ENCODE measurements at places on chromosomes 4 and X.

DNA sequence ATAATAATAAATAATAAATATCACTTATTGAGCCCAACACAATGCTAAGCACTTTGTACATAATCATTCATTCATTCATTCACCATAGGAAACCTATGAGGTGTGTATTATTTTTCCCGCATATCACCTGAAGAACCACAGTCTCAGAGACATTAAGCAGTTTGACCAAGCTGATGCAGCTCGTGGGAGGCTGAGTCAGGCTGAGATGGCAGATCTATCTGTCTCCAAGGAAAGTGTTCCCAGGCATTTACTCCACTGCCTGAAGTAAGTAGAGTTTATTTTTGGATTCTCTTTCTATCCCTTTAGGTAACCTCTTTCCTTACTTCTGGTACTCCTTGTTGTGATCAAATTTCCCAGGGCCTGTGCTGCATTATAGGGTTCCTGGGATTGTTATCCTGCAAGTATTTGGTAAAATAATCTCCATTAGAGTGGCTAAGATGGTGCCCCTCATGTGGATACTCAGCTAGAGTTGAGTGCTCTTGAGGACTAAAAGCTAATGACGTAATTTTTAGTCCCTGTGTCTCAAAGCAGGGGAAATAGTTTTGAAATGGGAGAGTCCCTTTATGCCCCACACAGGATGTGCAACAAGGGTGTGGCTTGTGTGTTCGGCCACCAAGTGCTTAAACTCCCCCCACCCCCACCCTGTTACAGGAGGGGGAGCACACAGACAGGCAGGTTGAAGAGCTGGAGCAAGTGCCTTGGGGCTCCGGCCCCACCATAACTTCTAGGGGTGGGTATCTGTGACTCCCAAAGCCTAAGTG, 467.0 kb downstream of the STIM2 start:
- no peak for DNase-seq

DNA sequence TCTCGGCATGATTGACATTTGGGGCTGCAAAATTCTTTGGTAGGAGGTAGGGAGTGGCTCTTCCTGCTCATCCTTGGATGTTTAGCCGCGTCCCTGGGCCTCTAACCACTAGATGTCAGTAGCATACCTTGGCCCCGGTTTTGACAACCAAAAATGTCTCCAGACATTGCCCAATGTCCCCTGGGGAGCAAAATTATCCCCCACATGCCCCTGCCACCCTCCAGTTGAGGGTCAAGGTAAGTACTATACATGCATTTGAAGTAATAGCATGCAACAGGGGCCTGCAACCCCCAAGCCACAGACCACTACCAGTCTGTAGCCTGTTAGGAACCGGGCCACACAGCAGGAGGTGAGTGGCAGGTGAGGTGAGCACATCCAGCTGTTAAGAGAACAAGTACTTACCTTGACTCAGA, 17.6 kb upstream of the KIAA1210 start:
- no peak for DNase-seq

DNA sequence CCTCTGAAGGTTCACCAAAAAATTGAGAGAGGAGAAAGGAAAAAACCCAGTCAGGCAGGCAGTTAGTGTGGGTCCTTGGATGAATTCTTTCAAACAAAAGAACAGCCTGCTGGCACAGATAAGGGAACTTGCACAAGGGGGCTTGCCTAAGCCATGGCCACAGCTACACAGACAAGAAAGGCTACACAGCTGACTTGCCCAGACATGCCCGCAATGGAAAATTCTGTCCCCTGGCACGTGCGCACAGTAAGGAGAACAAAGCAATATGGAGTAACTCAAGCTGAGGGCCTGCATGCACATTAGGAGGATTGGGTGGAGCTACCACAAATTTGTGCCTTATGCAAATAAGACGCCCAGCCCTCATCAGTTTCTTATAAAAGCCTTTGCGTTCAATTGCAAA, 512.5 kb upstream of the HTR2C start:
- no peak for DNase-seq

GRCh38 chrX:131729295-131729694, 185.4 kb downstream of the OR13H1 start:
- peak; percentile 70 for DNase-seq

GRCh38 chr4:71287305-71287704, 51.5 kb upstream of the SLC4A4 start:
- no peak for DNase-seq

- DNase-seq, result no peak
Measured at GRCh38 chr4:6520051-6520636, 47.7 kb upstream of the PPP2R2C start.

GRCh38 chr4:42398171-42398870, 1.0 kb downstream of the SHISA3 start:
- no peak for DNase-seq

GRCh38 chrX:128848374-128848773, 674.9 kb downstream of the SMARCA1 start:
- no peak for DNase-seq

Data from NCI-H774 (cell line).